Iris pigment epithelial cell (primary cell): ENCODE measurements at places on chromosomes 7 and 10.

GRCh38 chr10:86489071-86489810 is 32.4 kb downstream of the WAPL start:
- no peak for DNase-seq

GRCh38 chr10:86752311-86752710 is 4.1 kb upstream of the BMPR1A start:
- no peak for DNase-seq

DNA sequence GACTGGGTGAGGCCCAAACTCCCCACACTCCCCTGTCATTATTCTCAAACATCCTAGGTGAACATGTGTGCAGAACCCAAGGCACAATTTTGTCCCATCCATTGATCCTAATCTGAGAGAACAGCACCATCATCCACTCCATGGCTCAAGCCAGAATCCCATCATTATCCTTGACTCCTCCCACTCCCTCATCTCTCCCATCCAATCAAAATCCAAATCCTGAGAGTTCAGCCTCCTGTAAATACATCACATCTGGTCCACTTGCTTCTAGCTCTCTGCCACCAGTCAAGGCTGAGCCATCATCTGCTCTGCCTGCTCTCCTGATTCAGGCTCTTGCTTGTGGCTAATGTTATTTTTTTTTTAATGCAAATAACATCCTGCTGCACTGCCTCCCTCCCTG is 75.9 kb upstream of the SLF2 start:
- DNase-seq: no peak

- peak; percentile 61 for DNase-seq
Measured at GRCh38 chr10:18216482-18216881, 76.3 kb downstream of the CACNB2 start.

DNA sequence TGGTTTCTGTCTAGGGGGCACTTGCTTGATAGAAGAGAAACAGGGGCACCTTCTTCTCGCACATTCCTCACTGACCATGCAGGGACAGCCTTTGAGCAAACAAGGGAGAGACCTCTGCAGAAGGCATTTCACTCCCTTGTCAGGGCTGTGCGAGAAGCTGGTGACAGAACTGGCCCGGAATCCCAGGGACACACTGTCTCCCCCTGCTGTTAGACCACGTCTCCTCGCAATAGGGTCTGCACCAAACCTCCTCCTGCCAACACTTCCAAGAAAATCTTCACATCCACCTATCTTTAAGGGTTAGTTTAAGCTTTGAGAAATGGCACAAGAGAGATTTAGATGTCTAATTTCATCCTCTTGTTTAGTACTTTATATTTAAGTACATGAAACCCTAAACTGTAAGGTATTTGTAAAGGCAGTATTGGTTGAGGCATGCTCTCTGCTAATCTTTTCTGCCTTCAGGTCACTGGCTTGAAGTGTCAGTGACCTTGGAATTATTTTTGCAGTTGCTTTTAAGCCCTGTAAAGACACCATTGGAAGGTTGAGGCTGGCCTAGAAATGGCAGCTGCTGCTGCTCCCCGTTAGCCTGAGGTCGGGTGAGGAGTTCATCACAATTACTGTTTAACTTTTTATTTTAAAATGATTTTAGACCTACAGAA is 37.0 kb downstream of the RBM20 start:
- DNase-seq: peak; percentile 25

- DNase-seq: no peak
Measured at GRCh38 chr7:100952641-100953040, 3.3 kb downstream of the MUC3A start.

DNA sequence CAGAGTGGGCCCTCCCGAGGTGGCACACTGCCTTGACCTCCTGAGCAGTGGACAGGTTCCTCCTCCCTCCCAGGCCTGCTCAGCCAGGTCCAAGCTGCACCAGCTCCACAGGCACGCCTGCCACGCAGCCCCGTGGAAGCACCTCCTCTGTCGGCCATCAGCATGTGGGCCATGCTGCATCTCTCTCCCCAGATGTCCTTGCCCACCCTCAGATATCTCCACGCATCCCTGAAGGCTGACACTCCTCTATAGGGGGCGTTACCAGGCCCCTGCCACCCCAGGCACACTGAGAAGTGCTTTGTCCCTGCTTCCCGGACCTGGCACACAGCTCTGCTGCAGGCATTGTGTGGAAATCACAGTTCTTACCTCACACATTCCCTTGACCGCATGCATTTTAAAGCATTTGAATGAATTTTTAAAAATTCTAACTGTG is 598.5 kb downstream of the SDK1 start:
- DNase-seq: no peak

- no peak for DNase-seq
Measured at GRCh38 chr7:37145682-37146081, 303.0 kb downstream of the ELMO1 start.

DNA sequence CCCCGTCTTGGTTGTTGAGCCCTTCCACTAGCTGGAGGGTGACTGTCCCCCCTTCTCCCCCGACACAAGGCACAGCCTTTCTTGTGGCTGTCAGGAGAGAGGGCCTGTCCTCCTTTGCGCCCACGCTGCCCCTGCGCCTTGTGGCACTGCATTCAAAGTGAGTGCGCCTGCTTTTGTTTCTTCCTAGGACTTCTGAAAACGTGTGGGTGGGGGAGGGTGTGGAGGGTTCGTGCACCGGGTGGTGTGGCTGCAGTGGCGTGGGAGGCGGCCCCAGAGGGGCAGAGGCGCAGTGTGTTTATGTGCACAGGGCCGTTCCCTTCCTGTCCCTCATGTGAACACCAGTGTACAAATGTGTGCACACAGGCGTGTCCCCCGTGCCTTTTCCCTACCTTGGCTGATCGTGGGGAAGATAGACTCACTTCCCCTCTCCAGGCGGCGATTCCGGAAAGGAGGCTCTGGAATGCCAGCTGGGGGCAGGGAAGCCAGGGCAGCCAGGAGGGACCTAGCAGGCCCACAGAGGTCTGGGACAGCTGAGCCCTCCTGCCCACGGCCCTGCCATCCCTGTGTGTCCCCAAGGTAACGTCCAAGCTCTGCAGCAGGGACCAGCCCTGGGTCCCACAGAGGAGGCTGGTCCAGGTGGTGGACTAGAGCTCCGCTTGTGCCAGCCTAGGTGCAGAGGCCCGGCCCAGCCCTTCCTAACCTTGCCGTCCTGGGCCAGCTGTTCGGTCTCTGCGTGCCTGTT is 88.8 kb downstream of the LHPP start:
- no peak for DNase-seq

- DNase-seq: no peak
Measured at GRCh38 chr7:106294334-106294733, 9.6 kb upstream of the NAMPT start.

GRCh38 chr10:51832652-51833383 is 133.4 kb upstream of the CSTF2T start:
- peak; percentile 59 for DNase-seq

GRCh38 chr7:5614600-5614999 is 166.9 kb downstream of the RNF216 start:
- no peak for DNase-seq

DNA sequence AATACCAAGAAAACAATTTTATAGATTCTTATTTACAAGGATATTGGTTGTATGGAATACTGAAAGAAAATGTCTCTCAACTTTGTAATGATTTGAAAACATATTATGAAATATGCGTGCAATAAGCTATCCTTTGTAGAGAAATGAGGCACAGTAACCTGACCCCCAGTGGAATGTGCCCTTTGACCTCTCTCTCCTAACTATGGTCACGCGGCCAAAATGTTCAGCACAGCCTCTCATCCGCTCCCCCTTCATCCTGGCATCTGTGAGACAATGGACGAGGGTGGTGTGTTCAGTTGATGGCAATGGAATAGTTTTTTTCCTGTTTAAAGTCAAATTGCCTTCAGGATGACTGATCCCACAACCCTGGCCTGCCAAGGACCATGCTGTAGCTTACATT is 13.3 kb downstream of the BEND7 start:
- DNase-seq: no peak

DNA sequence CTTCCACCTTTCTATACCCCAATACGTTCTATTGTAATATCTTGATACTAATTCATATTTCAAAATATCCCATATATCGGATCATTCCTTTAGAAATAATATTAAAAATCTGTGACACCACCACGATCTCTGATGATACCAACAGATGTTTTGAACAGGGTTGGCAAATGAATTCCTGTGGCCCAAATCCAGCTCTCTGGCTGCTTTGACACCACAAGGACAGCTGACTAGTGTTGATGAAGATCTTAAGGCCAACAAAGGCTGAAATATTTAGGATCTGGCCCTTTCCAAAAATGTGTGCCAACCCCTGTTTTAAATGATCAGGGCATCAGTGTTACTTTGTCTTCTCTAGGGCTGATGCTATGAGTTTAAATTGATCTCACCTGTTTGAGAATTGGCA is 380.7 kb upstream of the PFKP start:
- DNase-seq: no peak

- no peak for DNase-seq
Measured at GRCh38 chr10:77268721-77269120, 368.9 kb downstream of the KCNMA1 start.

DNA sequence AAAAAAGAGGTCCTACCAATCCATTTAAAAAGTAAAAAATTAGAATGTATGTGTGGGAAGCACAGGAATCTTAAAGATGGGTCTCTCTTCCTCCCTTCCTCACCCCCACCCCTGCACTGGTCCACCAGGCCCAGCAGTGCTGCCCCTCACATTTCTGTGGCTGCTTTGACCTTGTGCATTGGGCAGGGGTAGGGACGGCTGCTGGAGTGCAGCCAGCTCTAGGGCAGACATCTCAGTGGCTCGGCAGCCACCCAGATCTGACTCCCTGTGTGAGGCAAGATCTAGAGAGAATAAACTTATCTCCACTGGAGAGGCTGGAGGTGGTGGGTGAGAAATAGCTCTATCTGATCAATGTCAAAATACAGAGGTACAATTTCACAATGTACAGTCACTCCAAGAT is 6.7 kb downstream of the FAM180A start:
- no peak for DNase-seq

- no peak for DNase-seq
Measured at GRCh38 chr7:110786328-110786965, 304.5 kb upstream of the LRRN3 start.

DNA sequence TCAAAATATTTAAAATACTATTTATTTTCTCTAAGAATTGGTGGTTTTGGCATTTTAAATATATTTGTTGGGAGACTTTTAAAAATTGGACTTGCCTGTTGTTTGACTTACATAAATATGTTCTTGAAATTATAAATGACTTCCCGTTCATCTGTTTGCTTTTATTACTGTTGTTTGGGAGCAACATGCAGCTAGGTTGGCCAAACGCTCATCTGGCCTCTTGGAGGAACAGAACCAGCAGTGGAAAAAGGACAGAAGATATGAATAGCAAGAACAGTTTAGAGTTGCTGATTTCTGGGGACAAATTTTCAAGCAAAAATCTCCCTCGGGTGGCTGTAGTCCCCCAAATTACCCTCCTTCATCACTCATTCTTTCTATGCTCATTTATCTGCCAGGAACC is 41.6 kb downstream of the PLXDC2 start:
- no peak for DNase-seq

DNA sequence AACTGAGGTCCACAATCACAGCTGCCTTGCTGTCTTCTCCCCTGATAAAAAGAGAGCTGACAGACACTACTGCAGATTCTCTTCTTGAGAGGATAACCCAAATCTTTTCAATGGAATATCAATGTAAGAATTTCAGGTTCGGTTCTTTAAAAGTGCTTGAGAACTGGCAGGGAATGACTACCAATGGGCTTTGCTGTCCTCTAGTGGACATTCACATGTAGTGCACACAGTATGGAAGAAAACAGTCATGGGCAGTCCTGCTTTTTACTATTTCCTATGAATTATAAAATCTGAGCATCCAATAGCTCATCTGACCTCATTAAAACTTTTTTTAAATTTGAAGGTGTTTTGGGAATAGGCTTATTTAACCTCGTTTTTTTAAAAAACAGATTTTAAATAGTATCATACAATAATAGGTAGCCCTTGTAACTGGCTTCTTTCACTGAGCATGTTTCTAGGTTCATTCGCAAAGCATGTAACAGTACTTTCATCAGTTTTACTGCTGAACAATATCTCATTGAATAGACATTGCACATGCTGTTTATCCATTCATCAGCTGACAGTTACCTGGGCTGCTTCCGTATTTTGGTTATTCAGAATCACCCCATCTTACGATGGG is 18.3 kb downstream of the FZD9 start:
- DNase-seq: peak; percentile 62

DNA sequence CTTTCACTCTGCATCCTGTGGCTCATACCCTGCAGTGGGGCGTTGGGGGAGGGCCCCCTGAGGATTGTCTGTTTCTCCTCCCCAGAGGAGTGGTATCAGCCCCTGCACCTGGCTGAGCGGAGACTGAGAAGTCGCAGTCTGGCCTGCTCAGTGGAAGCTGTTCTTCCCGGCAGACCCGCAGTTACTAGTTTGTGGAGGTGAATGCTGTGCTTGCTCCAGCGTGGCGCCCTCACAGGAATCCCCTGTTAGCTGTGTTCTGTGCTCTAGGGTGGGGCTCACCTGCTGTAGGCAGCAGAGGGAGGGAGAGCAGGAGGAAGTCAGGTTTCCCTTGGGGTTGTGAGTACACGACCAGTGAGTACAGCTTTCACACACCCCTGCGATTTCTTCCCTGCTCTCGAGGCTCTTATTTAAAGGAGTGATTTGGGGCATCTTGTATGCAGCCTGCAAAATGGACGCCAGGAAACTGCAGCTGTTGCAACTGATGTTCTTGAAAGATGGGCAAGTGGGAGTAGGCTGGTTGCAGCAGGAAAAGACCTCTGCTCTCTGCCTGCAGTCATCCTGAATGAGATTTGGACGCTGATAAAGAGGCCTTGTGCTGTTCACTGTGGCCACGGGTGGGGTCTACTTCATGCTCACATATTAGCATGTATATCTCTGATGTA is 66.4 kb downstream of the HK1 start:
- DNase-seq: no peak

DNA sequence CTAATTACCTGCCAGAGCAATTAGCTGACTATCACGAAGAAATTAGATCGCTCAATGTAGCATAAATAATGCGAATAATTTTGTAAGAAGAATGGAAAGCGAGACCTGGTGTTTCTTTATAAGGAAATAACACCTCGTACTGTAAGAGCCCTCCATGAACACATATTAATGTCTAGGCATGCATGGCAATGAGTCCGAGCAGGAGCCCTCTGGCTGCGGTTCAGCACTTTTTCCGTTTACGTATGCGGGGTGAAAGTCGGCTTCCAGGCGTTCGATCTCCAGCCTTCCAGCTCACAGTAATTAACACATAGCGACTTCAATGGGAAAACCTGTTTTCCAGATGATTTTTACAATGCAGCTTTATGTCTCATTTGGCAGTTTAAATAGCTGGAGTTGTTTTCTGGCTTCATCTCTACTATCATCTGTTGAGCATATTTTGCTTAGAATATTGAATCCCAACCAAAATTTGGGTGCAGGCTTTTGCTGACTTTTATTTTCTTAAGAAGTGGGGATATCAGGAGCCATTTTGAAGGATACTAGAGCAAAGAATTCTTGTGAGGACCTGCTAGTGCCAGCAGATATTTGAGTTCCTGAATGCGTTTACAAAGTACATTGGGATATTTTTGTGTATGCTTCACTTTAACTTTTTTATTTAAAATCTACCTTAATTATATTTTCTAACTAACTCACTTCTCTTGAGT is 7.2 kb upstream of the SP8 start:
- DNase-seq: no peak
